Astrocyte of the hippocampus (primary cell): ENCODE measurements at places on chromosomes 4 and X.

GRCh38 chrX:49019599-49020249 is 17.7 kb upstream of the GRIPAP1 start:
- no peak for DNase-seq

DNA sequence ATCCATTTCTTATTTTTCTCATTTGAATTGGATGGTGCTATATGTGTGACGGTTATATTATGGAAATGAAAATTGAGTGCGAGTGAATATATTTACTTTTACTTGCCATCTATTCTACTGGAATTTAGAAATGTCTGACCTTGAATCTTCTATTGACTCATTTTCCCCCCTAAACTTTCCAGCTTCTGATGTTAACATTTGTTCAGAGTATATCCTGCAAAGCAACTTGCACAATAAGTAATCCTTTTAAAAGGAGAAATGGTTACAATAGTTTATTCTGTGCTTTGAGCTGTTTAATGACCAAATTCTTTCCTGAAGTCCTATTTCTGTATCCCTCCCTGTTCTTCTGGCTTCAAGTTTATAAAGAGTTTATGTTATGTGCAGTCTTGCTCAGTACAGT is 116.7 kb downstream of the ARHGAP10 start:
- DNase-seq = no peak

- DNase-seq = no peak
These were observed 12.2 kb upstream of the FMR1 start for GRCh38 chrX:147899379-147900114.

DNA sequence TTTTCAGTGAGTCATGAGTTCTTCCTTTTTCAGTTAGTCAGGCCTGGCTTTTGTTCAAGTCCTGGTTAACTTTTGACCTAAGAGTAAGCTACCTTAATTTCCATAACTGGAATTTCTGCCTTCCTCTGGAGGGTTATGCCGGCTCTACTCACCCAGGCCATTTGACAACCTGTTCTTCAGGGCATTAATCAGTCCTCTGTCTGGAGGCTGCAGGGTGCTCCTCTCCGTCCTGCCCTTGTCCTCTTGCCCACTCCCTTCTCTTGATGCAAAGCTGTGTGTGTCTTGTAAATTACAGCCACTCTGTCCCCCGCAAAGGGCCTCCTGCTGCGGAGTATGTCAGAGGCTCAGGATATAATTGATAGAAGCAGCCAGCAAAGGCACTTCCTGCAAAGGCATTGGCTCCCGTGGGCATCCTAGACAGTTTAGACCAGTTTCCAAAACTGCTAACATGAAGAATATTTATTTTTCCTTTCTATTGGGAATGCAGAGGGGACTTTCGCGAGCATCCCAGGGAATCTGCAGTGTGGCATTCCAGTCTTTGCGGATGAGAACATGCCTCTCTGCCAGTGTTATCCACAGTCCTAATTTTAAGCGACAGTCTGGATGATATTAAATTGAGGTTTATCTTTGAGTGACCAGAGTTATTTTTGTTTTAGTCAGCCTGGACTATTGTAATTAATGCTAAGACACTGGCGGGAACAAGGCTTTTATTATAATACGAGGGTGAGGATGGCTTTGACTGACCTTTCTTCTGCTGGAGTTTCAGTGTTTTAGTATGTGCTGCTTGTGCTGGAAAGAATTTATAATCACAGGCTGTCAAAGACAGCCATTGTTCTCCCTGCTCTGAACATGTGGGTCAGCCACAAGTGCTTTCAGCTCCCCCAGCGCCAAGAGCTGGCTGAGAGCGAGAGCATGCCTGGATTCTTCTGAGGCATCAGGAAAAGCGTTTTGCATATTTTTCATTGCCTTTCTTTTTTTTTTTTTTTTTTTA is 74.2 kb downstream of the LIMCH1 start:
- peak; percentile 94 for DNase-seq

GRCh38 chr4:83542225-83542624 is 6.3 kb downstream of the GPAT3 start:
- no peak for DNase-seq

DNA sequence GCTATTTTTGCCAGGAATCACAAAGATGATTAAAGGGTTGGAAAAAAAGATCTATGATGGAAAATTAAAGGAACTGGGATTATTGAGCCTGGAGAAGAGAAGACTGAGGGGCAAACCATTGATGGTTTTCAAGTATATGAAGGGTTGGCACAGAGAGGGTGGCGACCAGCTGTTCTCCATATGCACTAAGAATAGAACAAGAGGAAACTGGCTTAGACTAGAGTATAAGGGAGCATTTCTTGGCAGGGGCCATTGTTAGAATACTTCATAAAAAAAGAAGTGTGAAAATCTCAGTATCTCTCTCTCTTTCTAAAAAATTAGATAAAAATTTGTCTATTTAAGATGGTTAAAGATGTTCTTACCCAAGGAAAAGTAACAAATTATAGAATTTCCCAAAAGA is 75.1 kb downstream of the NPNT start:
- no peak for DNase-seq

GRCh38 chr4:25485104-25485503 is 108.0 kb downstream of the ANAPC4 start:
- DNase-seq = no peak

GRCh38 chrX:48165241-48165640 is 31.4 kb downstream of the SSX5 start:
- DNase-seq = no peak

DNA sequence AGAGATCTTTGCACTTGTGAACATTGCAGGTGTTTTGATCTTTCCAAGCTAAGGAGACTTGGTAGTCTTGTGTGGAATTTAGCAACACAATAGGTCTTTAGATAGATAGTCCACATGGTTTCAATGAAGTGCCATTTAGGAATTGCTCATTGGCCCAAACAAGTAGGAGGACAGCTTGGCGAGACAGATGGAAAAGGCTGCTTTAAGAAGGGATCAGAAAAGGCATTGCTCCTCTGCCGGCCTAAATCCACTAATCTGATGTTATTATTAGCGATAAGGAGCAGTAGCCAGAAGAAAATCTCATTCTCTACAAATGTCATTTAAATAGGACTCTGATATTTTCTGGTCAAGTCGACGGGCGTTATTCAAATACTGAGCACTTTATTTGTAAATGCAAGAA is 99.7 kb downstream of the AFF2 start:
- no peak for DNase-seq

DNA sequence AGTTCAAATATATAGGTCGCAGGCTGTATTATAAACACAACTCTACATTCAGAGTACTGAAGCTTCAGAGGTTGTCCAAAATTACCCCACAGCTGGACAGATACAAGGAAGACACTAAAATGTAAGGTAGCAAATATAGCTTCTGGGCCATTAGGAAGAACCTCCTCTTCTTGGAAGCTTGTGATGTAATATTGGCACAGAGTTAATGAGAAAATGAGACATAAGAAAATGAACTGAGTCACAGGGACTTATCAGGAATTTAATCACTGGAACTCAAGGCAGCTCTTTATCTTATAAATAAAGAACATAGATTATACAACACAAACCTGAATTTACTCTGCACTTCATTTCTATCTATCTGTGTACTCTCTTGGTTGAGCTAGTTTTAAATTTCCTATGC is 344.7 kb downstream of the PCDH10 start:
- no peak for DNase-seq

GRCh38 chrX:65532016-65532415 is 2.6 kb downstream of the LAS1L start:
- DNase-seq = no peak
